CD4-positive, alpha-beta T cell treated with Interleukin-12 subunit alpha and Interleukin-12 subunit beta, for 1 hour (primary cell): ENCODE measurements at places on chromosomes 12 and 14.

- no peak for DNase-seq
Observed at GRCh38 chr14:56061051-56061450, 57.2 kb upstream of the PELI2 start.

DNA sequence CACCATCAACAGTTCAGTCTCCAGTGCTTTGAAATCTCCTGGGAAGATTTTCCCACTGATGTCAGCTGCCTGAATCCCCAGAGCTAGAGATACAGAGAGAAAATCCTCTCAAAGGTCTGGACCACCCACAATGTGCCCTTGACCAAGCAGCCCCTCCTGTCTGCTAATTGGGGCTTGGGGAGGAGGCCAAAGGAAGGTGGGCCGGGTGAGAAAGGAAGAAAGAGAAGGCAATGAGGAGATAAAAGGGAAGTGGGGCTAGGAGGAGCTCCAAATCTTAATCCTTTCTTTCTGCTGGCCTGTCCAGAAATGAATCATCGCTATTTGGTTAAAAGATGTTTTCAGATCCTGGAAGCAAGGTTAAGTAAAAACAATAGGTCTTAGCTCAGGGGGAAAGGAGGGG is 322.9 kb downstream of the BCL11B start:
- no peak for DNase-seq

- no peak for DNase-seq
Observed at GRCh38 chr12:119319638-119320037, 14.9 kb upstream of the CCDC60 start.

GRCh38 chr12:69150796-69151127 is 88.6 kb upstream of the CPSF6 start:
- DNase-seq: no peak

GRCh38 chr12:13686260-13686659 is 295.1 kb downstream of the GRIN2B start:
- DNase-seq: no peak

- no peak for DNase-seq
Observed at GRCh38 chr12:58242796-58243630, 301.6 kb downstream of the ATP23 start.

DNA sequence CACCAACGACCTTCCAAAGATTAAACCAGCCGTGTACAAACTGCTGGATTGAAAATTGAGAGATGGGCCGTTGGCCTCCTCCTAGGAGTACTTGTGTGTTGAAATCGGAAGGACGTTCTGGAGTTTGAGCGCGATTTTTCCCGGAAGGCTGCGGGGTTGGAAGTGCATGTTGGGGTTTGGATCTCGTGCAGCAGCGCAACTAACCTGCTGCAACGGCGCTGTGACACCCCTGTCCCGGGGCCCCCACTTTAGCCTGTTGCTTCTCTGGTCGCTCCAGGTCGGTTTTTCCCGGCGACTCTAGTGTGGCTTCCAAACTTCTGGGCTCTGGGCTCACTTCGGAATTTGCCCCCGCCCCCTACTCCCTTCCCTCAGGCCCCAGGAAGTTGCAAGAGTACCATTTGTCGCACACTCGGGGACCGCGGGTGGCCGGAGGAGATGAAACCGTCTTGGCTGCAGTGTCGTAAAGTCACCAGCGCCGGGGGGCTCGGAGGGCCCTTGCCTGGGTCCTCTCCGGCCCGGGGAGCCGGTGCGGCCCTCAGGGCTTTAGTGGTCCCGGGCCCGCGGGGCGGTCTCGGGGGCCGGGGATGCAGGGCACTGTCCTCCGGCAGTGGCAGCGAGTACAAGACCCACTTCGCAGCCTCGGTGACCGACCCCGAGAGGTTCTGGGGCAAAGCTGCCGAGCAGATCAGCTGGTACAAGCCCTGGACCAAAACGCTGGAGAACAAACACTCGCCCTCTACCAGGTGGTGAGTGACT is at the start of gene ACSS3:
Gene ACSS3, plus strand, starts transcription at position 394 of the 756 bp plus-strand sequence. Its CDS starts 42 bp downstream, at position 436.
- DNase-seq: no peak

- DNase-seq: no peak
Observed at GRCh38 chr12:73863546-73863945, 674.1 kb upstream of the ATXN7L3B start.

DNA sequence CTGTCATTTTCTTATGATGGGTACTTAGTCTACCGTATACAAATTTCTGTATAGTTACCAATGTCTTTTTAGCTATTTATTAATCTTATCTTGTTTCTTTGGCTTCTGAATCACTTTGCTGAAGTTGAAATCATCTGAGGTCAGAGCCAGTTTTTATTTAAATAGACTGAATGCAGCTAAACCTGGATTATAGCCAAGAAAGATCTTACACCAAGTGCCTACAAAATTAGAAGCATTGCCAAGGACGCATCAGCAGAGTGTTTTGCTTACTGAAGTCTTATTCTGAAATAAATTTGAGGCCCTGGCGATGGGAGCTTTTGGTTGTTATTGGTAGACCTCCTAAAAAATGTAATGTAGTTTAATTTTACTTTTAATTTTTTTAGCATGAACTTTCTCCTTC is 128.2 kb downstream of the RGS6 start:
- no peak for DNase-seq

DNA sequence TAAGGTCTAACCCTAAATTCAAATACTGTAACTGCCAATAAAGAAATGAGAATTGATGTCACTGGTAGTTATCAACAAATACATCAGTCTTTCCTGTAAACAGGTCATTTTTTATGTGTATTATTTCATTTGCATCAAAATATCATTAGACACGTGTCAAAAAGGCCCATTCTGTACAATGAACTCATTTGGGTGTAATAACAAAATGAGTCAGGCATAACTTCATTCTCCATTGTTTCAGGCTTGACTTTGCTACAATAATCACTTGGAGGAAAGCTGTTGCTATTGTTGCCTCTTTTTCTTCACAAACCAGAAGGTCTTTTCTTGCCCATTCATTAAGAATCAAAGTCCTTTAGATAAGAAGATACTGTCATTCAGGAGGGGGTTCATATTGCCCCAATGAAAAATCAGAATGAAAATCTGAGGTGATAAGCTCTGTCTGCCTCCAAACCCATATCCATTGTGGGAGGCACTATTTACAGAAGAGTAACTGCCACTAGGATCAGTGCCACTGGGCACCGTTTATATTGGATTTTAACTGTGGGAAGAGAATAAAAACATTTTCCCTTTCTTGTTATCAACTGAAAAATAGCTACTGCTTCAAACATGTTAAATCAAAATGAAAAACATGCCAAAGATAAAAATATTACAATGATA is 10.1 kb downstream of the ENTPD5 start:
- no peak for DNase-seq

DNA sequence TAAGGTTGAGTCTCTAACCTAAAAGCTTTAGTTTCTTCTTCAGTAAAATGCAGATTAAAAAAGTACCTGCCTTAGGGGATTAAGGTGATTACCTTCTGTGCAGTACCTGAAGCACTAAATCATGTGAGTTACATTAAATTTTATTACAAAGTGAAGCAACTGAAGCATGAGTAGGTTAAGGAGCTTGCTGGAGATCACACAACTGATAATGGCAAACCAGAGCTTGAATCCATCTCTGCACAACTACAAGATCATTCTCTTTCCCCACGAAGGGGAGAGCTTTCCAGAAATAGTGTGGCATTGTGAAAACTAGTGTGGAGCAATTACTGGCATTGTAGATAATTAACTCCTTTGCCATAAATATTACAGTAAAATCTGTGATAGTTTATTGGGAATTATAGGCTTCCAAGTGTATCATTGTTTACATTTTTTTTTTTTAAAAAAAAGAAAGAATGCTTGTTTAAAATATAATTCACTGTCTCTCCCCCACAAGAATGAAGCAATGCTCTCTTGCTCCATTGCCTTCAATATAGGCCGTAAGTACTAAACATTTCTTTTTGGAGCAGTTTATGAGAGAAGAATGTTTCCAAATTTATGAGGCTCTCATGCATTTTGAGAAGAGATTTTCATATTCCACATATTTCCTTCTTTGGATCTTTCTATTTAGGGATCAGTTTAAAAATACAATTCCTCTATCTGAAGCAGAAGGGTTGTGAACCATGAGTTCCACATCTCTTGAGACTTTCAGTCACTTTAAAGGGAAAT is 20.5 kb downstream of the SLC38A2 start:
- no peak for DNase-seq

DNA sequence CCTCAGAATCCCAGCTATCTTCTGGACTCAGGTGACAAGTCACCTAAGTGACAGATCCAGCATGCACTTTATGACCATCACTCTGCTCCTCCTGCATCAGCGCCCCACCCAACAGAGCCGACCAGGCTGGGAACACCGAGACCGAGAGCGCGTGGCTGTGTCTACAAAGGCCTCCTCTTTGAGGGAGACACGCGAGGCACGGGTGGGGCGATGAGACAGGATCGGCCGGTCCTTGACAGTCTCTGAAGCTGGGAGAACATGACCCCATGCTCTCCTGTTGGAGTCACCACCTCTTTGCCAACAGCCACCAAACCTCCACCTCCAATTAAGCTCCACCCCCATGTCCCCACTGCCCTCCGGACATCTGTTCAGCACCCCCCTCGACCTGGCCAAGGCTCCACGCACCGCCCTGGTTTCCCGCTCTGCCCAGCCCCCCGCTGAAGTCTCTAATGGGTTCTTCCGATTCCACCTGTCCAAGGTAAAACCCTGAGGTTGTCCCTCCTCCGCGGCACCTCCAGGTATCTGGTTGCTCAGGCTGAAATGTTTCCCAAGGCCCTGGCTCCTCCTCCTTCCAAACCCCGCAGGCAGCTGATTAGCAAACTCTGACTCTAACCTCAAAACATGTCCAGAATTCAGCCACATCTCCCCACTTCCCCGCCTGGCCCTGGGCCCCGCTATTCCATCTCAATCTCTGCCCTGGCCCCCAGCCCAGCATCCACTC is 31.5 kb downstream of the HSP90AA1 start:
- DNase-seq: no peak

GRCh38 chr14:31207287-31207754 is 272 bp downstream of the HECTD1 start:
- DNase-seq: no peak

DNA sequence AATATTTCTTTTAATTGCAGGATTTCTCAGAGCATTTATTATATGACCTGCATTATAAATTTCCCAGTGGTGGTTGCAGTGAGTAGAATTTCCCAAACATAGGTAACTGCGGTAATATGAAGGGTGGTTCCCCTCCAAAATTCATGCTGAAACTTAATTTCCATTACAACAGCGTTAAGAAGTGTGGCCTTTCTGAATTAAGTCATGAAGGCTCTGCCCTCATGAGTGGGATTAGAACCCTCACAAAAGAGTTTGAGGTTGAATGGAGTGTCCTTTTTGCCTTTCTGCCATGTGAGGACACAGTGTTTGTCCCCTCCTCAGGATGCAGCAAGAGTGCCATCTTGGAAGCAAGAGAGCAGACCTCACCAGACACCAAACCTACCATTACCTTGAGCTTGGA is 233.6 kb downstream of the KTN1 start:
- no peak for DNase-seq

DNA sequence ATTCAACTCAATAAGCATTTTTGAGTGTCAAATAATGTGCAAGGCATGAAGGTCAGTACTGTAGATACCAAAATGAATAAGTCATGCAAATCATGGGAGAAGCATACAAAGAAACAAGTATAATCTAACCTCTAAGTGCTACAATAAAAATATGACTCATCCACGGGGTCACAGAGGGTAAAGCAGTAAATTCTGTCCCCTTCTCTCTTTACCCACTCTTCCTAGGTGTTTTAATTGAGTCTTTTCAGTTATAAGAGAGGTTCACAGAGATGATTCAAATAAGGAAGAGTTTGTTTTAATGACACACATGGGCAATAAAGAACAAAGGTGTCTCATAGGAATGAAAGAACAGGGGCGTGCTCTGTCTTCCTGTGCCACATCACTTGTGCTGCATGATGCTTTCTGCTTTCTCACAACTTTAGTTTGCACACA is 71.5 kb upstream of the DAAM1 start:
- DNase-seq: no peak

DNA sequence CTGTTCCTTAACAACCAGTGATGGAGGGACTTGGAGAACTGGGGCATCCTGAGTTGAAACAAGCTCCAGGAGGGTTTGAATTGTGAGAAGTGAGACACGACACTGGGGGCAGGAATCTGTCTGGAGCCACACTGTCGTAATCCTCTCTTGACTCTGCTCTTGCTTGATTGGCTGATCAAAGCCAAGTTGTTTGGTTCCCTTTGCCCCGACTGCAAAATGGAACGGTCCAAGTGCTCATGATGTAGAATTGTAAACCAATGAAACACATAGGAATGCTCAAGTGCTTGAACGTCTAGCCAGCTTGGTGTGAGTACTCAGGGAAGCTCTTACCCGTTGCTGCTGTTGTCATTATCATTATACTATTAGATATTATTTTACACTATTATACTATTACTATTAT is 98.1 kb downstream of the TMEM132C start:
- no peak for DNase-seq

- no peak for DNase-seq
Observed at GRCh38 chr12:1553987-1554982, 40.1 kb downstream of the FBXL14 start.

GRCh38 chr12:33533527-33533926 is 93.9 kb upstream of the SYT10 start:
- no peak for DNase-seq

DNA sequence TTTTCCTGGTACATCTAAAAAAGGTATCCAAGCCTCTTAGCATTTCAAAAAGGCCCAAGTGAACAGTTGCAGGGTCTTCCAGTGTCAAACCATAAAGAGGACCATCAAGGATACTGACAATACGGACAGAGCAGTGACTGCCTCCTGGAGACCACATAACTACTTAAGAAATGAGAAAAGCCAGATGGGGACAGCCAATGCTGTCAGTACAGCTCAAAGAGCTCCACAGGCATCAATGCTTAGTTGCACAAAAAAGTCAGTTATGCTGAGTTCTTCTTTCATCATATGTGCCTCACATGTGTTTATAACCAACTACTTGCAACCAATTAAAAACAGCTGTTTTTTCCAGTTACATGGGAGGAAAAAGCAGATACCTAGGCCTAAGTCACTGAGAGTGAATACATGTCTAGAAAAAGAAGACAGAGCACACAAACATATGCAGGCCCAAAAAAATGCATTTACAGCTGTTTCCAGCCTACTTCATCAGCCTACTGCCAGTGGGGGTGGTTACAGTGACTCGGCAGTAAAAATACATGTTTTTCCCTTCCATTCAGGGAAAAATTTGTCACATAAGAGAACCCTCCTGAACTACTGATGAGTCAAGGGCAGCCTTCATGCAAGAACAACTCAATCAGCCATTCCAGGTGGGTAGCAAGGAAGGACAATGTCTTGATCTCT is 84.0 kb downstream of the DCAF5 start:
- no peak for DNase-seq

DNA sequence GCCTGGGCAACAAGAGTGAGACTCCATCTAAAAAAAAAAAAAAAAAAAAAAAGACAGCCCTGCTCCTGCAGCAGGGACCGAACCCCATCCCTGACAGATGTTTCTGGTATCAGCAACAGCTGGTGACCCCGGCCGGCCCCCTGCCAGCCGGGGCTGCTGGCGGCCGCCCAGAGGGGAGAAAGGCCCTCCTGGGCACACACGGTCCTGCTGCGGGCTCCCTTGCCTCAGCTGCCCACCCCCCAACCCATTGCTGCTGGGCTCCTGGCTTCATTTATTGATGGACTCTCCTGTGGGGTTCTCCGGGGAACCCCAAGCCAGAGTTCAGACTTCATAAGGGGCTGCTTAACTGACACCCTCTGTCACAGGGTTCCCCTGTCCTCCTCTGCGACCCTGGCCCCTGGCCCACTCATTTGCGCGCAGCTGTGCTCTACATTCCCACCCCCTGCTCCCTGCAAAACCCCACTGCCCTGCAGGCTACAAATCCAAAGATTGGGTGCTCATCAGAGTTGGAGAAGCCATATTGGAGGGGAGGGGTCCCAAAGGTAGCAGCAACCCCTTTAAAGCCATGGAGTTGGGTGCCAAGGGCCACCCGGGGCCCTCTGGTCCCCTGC is 103.6 kb upstream of the RTL1 start:
- DNase-seq: no peak
